ENCODE measurements at places on chromosomes 4 and X.

- DNase-seq = no peak
Observed at GRCh38 chrX:151821226-151821625, 86.7 kb downstream of the CNGA2 start.

DNA sequence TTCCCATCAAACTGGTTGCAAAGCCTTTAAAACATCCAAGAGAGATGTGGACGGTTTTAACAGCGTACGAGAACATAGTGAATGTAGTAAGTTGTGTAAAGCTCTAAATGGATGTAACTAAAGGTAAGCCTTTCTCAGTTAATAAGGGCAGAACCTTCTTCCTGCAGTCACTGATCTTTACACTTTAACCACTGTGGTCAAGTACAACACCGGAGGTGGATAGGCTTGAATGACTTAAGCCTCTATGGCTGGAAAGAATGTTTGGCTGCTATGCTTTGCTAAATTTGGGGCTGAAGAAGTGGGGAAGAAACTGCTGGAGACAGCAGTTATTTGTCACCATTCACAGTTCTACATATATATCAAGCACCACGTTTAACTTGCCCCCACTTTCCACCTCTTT, 285.1 kb upstream of the FMR1 start:
- DNase-seq = no peak

GRCh38 chr4:11232015-11232414, 196.7 kb downstream of the HS3ST1 start:
- DNase-seq = no peak

- no peak for DNase-seq
Observed at GRCh38 chr4:102213031-102213430, 132.3 kb downstream of the SLC39A8 start.

DNA sequence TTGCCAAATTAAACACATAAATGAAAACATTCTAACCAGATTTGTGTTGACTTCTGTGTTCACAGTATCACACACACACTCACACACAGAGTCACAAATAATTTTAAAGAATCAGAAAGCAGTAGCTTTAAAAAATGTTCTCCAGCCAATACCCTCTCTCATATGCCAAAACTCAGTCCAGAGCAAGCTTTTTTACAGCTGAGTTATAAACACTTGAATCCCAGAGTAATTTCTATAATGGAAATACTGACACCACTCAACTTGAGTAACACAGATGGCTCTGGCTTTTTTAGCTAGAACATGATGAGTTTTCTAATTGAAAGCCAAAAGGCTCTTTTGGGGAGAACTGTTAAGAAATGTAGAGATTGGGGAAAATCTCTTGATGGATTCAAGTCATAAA, 100.8 kb downstream of the DOCK11 start:
- DNase-seq = no peak

DNA sequence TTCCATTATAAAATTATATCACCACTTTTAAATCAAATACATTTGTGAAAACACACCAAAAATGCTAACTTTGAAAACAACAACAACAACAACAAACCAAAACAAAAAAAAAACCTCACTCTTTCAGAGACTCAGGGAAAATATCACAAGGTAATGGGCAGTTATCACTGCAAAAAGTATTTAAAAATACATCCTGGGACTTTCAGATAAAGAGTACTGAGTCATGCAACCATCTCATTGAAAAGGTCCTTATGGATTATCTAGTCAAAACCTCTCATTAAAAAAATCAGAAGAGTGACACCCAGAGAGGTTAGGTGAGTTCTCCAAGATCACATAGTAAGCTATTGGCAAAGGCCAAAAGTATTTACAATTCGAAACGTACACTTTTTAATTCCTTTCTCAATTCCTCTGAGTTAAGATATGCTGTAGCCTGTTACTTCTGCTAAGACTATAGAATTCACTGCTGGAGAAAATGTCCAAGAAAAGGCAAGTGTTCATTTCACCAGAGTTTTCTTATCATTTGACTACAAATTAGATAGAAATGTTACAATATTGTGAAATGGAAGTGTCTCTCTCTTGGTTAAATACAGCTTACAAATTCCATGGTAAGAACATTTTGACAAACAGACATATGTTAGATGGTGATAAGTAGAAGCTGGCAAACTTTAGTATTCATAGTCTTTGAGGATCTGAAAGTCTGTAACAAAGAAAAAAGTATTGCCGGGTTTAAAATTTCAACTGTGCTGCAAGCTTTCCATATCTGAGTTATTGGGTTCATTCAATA, 9.3 kb downstream of the STX18 start:
- DNase-seq = no peak

GRCh38 chr4:140607852-140608251, 39.1 kb upstream of the UCP1 start:
- no peak for DNase-seq

GRCh38 chr4:162984621-162985020, 182.1 kb downstream of the NAF1 start:
- DNase-seq = no peak

- DNase-seq = no peak
Observed at GRCh38 chr4:168832763-168833575, 177.1 kb downstream of the CBR4 start.

GRCh38 chrX:41452565-41453356, 5.6 kb downstream of the NYX start:
- no peak for DNase-seq

DNA sequence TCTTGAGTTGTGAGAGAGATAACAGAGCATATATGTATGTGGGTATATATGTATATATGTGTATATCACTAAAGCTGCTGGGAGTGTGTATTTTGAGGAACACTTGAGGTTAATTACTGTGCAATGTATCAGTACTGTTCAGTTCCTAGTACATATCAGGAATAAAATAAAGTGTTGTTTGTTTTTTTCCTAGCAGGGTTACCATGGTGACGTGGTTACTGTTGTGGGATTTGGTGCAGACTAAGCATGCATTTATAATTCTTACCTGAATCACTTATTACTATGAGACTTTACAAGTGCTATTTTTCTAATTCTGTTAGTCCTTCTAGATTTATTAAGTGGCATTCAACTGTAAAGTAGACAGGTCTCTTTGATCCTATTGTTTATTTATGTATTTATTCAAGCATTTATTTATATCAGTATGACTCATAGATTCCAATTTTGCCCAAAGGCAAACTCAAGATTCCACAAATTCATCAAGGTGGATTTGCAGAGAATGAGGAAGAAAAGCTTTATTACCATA, 26.9 kb upstream of the BEX4 start:
- DNase-seq = no peak

DNA sequence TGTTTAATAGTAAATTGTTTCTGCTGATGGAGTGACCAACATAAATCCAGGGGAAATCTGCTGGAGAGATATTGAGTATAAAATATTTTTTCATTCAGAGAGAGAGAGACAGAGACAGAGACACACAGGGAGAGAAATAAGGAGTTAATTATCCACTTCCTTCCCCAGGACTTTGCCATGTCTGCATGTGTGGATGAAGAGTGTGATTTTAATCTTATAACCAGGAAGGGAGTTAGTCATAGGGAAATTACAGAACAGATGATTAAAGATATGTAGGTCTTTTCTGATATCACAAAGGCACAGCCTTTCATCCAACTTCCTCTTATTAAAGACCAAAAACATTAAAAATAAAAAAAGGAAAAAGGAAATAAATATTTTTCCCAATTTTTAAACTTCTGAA, 526.3 kb downstream of the SPRY1 start:
- DNase-seq = no peak

DNA sequence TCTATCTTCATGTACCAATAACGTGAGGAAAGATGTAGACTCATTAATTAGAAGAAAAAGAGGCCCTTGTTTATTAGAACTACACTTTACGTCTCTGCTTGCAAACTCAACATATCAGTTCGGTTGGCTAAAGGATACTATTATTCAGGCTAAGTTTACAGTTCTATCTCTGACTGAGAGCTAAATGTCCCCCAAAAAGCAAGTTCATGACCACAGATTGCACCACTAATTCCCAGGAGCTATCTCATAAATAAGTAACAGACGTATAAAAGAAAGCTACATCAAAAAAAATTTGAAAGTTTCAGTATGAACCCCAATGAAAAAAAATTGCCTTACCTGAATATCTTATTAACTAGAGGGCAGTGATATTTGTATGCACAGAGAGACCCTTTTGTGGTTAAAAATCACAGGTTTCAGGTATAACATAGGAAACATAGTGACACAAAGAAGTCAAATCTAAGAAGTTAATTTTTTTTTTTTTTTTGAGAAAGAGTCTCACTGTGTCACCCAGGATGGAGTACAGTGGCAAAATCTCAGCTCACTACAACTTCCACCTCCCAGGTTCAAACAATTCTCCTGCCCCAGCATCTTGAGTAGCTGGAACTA, 128.9 kb downstream of the MAB21L2 start:
- DNase-seq = no peak

DNA sequence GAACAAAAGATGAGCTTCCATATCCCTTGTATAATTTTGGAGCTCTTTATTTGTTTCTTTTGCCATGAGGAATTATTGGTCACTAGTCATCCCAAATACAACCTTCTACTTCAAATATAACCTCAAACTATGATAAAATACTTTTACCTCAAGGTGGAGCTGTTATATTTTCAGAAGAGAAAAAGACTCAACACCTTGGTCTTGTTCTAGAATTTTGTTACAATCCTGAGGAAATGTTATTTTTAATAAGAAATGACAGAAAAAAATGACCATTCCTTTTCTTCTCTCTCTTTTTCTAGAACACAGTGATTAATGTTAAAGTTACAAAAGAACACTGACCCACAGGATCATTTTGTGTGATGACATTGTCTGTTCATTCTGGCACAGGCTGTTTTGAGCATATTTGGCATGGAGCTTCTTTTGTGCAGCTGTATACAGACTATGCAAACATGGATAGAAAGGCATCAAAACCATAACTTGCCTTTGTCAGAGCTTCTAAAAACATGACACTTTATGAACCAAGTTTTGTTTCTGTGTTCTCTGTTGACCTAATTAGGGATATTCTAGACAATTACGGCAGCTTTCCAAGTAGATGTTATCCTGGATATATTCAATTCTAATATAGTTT, 159.6 kb upstream of the CTSO start:
- DNase-seq = no peak

- no peak for DNase-seq
Observed at GRCh38 chrX:643241-643595, 12.6 kb downstream of the SHOX start.

DNA sequence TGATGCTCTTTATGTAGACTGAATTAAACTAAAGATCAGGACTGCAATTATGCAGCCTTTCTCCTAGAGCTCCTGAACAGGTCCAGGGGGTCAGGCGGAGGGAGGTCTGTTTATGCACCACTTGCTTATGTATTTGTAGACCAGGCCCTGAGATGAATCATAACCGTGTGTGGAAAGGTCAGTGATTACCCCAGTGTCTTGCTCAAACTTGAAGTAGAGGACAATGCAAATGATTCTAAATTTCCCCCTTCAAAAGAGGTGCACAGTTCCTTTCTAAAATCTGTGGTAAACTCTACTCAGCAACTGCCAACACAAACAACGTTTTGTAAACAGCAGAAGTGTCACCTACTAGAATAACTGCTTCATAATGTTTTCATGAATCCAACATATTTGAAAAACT, 13.0 kb upstream of the TBC1D9 start:
- no peak for DNase-seq

DNA sequence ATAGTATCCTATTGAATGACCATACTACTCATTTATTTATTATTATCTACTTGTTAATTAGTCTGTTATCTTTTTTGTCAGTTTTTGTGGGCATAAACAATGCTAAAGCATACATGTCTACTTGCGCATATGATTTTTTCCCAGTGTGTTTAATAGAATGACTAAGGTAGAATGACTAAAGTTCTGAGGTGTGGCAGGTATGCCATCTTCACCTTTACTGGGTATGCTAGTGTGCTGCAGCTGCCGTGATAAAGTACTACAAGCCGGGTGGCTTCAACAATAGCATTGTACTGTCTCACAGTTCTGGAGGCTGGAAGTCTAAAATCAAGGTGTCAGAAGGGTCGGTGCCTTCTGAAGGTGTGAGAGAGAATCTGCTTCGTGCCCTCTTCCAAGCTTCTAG, 19.2 kb downstream of the CD38 start:
- DNase-seq = no peak

Data from CD4-positive, alpha-beta T cell treated with Interleukin-4 for 1 hour (primary cell).